ENCODE measurements at places on chromosomes 5 and 9.

- DNase-seq = no peak
Measured at GRCh38 chr9:105911104-105911911, 217.0 kb downstream of the TMEM38B start.

- no peak for DNase-seq
Measured at GRCh38 chr9:3629495-3629894, 103.7 kb upstream of the RFX3 start.

- DNase-seq = no peak
Measured at GRCh38 chr5:24742334-24742733, 97.6 kb upstream of the CDH10 start.

GRCh38 chr9:98970532-98971041, 26.9 kb downstream of the COL15A1 start:
- no peak for DNase-seq

- peak; percentile 68 for DNase-seq
Measured at GRCh38 chr5:170333161-170333910, 35.8 kb upstream of the LCP2 start.

DNA sequence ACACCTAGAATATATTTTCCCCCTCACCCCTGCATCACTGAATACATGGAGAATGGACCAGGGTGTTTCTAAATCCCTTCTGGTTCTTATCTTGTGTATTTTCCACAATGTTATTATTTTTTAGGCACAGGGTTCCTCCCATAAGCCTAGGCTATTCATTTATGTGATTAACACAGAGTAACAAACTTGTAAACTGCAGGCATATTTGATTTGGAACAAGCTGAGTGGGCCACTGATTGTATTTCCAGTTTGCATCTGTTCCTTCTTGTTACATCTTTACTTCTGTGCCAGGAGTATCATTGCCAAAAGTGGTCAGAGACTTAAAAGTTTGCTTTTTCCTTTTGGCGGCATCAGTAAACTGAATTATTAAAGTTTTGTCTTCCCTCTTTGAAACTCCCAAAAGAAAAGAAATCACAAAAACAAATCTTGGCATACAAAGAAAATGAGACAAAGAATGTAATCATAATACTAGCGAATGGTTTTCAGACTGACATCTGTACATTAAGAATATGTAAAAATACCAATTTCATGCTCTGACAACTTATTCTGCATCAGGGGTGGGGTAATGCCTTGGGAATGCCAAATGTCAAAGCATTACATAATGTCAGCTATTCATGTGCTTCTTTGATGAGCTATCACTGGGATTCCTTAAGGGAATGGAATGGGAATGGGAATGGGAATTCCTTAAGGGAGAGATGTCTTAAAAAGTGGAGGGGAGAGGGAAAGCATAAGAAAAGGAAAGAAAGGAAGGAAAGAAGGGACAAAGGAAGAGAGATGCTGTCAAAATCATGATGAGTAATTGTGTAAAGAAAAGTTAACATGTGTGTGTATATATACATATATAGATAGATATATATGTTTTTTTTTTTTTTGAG, 22.2 kb upstream of the PAX5 start:
- DNase-seq = no peak

- no peak for DNase-seq
Measured at GRCh38 chr9:124684169-124684568, 86.9 kb downstream of the NR6A1 start.

GRCh38 chr5:176792655-176793342, 17.6 kb upstream of the UNC5A start:
- no peak for DNase-seq

DNA sequence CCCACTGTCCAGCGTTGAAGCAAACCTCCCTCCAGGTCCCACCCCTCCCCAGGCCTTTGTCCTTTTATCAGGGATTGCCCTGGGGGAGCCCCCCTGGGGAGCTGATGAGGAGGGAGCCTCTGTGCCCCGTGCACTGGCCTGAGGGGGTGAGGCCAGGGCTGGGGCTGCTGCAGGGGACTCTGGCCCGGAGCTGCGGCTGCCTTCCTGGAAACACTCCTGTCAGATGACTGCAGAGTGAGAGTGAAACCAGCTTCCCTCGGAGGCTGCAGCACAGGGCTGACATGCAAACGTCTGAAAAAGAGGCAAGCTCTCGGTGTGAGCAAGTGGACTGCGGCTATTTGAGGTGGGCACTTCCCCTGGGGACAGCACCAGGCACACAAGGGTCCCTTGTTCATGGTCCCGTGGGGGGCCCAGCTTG, 4.6 kb upstream of the TRAF2 start:
- peak; percentile 33 for DNase-seq

- DNase-seq = no peak
Measured at GRCh38 chr5:63131626-63132285, 553.1 kb downstream of the LRRC70 start.

- no peak for DNase-seq
Measured at GRCh38 chr5:176881816-176882566, 17.2 kb downstream of the HK3 start.

DNA sequence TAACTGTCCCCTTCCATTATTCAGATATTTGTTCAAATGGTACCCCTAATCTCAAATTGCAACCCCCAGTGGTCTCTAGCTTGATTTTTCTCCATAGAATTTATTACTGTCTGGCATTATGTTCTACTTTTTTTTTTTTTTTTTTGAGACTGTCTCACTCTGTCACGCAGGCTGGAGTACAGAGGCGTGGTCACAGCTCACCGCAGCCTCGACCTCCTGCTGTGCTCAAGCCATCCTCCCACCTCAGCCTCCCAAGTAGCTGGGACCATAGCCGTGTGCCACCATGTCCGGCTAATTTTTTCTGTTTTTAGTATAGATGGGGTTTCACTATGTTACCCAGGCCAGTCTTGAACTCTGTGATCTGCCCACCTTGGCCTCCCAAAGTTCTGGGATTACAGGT, 2.0 kb upstream of the REEP5 start:
- no peak for DNase-seq

- no peak for DNase-seq
Measured at GRCh38 chr5:141825241-141825671, 53.0 kb downstream of the PCDH1 start.

- no peak for DNase-seq
Measured at GRCh38 chr5:180495292-180495691, 1.1 kb downstream of the CNOT6 start.

DNA sequence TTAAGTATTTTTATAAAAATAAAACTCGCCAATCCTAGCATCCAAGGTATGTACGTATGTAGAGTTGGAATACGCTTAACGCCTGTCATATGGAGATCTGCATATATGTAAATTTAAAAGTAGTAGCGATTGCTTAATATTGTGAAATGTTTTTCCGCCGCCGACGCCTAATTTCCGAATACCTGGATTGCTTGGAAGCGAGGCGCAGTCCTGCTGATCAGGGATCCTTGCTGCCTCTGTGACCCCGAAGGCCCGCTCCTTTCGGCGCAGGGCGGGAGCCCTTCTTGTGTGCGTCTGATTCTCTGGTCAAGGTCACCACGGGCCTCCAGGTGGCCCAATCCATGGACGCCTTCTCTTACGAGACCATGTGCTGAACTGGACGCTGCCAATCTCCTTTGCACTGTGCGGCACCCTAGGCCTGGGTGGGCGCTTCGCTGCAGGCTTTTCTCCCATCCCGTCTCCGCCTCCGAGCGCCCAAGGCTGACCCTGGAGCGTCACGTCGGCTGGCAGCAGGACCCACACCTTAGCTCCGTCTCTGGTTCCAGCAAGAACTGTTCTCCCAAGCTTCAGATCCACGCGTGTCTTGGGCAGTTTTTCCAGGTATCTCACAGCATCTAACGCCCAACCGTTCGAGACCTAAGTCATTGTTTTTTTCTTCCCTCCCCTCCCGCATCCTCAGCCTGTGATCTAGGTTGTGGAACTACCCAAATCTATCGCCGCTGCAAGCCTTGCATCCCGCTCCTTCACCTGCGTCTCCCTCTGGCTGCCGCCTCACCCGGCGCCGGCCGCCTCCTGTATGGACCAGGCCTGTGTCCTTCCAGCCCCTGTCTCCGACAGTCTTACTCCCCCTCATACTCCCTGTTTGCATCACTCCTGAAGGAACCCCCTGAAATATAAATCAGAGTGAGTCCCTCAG, 3.6 kb upstream of the TRIM41 start:
- DNase-seq = no peak

GRCh38 chr5:111655169-111655924, 101.6 kb downstream of the NREP start:
- no peak for DNase-seq

DNA sequence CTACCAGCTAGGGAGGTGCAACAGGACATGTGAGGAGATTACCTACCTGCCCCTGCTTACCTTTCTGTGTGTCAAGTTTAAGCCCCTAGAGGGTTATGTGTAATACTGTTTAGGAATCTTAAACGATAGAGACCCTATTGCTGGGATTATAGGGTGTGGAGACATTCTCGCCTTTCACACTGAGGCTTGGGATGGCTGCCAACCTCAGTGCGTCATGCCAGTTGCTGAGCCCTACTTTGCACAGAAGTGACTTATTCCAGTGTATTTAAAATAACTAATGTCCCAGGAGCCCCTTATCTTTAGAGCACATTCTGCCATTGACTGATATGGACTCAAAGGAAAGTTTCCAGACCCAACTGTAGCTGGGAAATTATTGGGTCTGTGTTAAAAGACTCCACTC, 76.6 kb upstream of the XPA start:
- no peak for DNase-seq

DNA sequence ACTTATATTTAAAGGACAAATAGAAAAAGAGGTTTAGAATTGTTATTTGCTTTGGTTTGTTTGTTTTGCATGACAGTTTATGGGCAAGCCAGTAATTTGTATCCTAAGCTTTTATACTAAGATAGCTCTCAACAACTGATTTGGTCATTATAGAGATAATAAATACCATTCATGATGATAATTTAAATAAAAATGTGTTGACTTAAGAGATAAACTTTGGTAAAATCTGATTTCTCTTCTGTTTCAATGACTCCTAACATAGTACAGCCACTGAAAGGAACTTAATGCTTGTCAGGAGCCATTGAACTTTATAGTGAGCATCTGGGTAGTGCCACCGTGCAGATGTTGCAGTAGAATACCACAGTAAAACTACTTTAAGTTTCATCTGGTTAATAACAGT, 160.7 kb upstream of the ACOT12 start:
- no peak for DNase-seq

DNA sequence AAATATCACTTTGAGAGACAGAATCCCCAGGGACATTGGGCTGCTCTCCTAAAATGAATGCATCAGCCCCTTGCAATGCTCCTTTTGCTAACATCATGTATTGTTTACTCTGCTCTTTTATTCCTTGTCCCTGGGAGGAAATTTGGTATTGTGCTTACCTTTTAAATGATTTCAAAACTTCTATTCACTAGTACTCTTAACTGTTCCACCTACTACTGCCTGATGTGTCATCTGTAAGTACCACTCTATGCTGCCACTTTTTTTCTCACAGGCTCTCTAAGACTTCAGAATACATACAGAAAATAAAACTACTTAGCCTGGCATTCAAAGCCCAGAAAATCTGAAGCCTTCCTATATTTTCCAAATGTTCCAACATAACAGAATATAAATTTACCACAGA, 667.2 kb downstream of the BRINP1 start:
- DNase-seq = no peak

- no peak for DNase-seq
Measured at GRCh38 chr5:170025853-170026252, 45.6 kb upstream of the INSYN2B start.

DNA sequence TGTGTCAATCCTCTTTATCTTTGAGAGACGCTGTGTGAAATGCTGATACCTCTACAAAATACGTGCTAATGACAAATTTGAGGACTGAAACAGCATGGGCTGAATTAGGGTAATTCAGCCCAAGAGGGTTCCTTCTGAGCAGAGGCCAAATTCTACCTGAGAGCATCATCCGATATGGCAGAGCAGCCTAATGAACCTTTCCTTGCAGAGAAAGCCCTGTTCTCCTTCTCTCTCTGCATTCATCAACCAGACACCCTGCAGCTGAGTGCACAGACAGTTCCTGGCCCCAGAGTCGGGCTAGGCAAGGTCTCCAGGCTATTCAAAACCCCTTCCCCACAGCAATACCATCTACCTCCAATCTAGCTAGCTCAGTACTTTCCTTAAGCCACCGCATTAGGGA, 77.9 kb downstream of the TRIM32 start:
- no peak for DNase-seq

- no peak for DNase-seq
Measured at GRCh38 chr5:123557907-123558306, 45.9 kb downstream of the CSNK1G3 start.

DNA sequence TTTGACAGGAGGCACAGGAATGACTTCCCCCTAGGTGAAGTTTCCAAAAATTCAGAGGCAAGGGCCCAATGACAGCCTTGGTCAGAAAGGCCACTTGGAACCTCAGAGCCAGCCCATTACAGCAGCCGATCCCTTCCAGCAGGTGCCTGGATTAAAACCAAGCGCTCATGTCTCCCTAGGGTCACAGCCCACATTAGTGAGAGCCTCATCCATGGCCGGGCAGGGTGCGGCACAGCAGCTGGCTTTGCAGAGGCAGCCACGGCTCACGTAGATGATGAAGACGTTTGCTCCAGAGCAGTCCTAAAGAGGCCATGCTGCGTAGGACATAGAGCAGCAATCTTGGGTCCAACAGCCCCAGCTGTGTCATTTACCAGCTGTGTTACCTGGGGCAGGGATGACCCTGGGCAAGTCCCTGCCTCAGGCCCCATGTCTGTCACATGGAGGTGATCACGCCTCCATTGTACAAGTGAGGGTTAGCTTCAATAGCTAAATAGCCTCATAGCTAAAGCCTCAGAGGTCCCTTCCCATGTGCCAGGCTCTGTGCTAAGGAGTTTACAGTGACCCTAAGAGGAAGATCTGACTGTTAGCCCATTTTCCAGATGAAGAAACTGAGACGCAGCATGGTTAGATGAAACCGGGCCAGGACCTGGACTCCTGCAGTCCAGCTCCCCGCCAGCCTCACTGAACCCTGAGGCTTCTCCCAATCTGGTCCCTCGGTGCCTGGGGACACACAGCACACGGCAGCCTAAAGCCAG, 39.2 kb downstream of the NEK6 start:
- no peak for DNase-seq

- DNase-seq = no peak
Measured at GRCh38 chr5:10729320-10730042, 31.6 kb downstream of the DAP start.

GRCh38 chr5:65355301-65355700, 126.4 kb downstream of the ADAMTS6 start:
- no peak for DNase-seq

DNA sequence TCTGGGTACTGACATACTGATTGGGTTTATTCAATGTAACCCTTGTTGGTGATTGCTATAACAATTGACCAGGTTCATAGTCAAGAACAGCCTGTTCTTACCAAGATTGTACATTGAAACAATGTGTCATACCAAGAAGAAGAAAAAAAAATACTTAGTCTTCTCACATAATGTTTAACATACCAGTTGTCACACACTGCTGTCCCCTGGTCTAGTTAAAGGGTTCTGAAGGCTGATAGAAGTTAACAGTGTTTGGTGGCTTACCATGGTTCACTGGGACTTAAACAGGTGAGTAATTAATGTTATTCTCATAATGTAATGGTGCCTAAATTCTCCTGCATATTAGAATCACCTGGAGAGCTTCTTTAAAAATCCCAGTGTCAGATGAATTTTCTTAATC, 18.5 kb upstream of the CDC42SE2 start:
- DNase-seq = no peak

GRCh38 chr5:89545076-89545475, 662.1 kb upstream of the MEF2C start:
- DNase-seq = no peak

- DNase-seq = no peak
Measured at GRCh38 chr9:88536023-88536324, 996 bp downstream of the NXNL2 start.

- no peak for DNase-seq
Measured at GRCh38 chr5:111670826-111671492, 86.0 kb downstream of the NREP start.

GRCh38 chr5:160174780-160175437, 54.4 kb upstream of the FABP6 start:
- no peak for DNase-seq

All from stimulated activated naive CD4-positive, alpha-beta T cell treated with Interleukin-2 at 50 U/mL for 16 hours (primary cell).